Cerebellar nuclear complex (tissue), 1 donor: ENCODE measurements at places on chromosomes 13 and 19.

- no peak for DNase-seq
Measured at GRCh38 chr13:79451500-79451962, 29.4 kb upstream of the NDFIP2 start.

DNA sequence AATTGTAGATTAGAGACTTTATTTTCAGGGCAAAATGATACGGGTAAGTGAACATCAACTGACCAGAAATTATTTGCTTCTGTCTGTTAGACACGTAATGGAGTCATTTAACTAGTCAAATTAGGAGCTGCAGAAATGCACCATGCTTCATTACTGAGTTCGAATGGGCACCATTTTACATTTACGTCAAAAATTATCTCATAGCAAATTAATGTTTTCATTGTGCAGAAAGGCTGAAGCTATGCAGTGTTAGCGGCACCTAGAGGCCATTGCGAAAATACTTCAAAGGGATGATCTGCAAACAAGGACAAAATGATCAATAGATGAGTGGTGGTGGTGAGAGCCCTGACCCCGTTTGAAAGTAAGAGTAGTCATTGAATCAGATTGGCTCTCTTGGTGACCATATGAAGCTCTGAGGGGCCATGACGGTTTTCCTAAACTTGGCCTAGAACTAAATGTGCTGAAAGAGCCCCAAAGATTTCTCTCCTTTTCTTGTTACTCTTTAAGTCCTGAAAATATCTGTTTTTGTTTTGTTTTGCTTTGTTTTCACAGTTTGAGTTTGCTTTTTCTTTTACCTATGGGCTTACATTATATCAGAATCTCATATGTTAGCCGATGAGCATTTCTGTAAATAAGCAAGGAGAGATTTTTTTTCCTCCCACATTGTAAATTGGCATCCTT, 277.9 kb downstream of the ZNF536 start:
- no peak for DNase-seq

GRCh38 chr19:55384131-55384919, at the start of gene TMEM238:
Gene TMEM238 (minus strand): TSS chr19:55384292. CDS start chr19:55384259, 33 bp downstream.
- DNase-seq: no peak

DNA sequence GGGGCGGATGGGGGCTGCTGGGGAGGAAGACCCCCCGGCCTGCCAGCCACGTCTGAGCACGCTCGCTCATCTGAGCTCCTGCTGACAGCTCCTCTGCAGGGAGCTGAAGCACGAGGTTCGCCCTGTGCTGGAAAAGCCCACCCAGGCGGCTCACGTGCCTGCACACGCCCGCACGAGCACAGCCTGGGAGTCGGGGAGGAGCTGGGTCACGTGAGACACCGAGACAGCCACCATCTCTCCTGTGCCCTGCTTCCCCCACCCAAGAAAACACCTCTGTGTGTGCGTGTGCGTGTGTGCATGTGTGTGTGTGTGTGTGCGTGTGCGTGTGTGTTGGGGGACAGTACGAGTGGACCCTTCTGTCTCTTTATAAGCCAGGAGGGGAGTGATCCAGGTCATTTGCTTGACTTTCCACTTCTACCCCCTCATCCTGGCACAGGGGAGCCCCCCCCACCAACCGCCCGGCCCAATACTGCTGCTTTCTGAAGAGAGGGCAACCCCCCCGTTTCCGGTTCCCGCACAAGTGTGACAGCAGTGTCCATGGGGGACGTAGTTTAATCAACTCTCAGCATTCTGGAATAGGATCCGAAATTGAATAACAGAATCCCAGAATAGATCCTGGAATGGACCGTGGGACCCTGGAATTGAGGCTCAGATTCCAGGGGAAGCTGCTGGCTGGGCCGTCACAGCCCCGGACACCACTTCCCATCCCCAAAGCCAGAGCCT, 42.5 kb downstream of the CELF5 start:
- DNase-seq: no peak

DNA sequence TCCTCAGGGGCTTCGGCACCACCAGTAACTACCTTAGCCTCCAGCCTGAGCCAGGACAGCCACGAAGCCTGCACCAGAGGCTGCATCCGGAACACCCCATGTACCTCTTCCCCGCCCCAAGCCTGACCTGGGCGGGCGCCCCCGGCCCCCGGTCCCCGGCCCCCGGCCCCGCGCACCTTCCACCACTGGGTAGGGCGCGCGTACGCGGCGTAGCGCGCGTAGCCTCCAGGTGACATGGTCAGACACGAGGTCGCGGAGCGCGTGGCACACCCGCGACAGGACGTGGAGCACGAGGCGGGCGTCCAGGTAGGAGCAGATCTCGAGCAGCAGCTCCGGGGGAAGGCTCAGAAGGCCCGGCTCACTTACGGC, 450 bp downstream of the FBXW9 start:
- no peak for DNase-seq

DNA sequence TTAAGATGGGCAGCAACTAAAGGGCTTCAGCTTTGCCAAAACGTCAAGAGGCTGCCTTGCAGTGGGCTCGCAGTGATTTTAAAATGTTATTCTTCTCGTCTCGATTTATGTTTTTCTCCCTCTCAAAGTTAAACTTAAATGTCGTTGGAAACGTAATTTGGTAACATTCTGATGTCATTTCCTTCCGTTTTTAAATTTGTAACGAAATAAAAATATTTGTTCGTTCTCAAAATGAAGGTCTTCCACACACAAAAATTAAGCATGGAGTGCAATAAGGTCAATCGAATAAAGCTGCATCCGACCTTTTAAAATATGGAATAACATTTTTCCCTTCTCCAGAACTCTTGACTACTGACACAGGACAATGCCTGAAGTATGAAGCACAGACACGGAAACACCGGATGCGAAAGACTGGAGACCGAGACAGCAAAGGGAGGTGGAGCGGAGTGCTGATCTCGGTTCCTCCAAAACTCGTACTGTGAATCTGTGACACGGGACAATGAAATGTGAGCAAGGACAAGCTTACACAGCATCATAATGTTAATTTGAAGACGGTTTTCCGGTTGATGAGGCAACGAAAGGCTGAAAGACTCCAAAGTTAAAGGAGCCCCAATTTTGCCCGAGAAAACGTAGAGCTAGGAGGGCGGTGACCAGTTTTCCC, 850 bp downstream of the MTMR6 start:
- DNase-seq: no peak

DNA sequence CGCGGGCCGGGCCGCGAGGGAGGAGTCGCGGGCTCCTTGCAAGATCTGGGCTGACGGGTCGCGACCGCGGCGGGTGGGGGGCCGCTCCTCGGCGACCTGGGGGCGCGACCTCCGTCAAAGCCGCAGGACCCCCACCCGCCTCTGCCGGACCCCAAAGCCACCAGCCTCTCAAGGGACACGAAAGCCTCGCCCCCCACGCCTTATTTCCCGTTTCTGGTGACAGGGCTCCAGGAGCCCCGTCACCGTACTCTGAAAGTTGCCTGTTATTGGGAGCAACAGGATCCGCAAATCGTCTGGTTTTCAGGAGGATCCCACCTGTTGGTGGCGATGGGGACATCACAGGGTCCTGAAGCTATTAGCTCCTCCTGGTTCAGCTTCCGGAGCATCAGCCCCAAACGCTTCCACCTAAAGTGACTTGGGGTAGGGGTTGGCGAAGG, 530 bp downstream of the MAU2 start:
- no peak for DNase-seq

GRCh38 chr19:49119411-49120324, at the start of gene PPFIA3:
Gene PPFIA3 (plus strand): TSS chr19:49119544. CDS start chr19:49127874, 8,330 bp downstream.
- no peak for DNase-seq

GRCh38 chr19:591099-591958, 1.6 kb downstream of the HCN2 start:
- DNase-seq: no peak

- no peak for DNase-seq
Measured at GRCh38 chr13:92513672-92514071, 712.9 kb upstream of the GPC6 start.

DNA sequence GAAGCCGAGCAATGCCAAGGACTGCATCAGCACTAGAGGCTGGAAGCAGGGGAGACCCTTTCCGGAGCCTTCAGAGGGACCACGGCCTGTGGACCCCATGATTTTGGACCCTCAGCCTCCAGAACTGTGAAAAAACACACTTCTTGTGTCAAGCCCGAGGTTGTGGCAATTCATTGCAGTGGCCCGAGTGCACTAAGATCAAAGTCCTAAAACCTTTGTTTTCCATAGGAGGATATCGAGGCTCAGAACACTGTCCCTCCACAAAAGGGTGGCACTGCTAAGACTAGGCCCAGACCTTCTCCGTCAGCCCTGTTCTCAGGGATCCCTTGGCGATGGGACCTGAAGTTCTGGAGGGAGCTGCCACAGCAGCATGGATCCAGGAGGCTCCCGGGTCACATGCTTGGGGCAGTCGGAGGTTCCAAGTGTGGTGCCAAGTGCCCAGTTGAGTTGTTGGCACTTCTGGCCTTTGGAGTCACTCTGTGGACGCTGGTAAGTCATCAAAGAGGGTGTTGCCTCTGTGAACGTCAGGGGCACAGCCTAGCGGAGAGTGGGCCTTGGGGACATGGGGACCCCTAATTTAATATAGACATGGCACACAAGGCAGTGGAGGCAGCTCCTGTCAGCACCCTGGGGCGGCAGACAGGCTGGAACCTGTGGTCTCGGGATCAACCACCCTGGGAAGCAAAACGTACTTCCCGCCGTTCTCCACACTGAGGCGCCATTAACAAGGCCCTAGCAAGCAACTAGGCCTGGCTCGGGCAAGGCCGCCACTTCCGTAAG, 199.2 kb downstream of the COL4A1 start:
- DNase-seq: no peak

GRCh38 chr19:39970425-39970674, 615 bp upstream of the PSMC4 start:
- DNase-seq: no peak

GRCh38 chr19:18839465-18840287, 7.9 kb downstream of the UPF1 start:
- no peak for DNase-seq

DNA sequence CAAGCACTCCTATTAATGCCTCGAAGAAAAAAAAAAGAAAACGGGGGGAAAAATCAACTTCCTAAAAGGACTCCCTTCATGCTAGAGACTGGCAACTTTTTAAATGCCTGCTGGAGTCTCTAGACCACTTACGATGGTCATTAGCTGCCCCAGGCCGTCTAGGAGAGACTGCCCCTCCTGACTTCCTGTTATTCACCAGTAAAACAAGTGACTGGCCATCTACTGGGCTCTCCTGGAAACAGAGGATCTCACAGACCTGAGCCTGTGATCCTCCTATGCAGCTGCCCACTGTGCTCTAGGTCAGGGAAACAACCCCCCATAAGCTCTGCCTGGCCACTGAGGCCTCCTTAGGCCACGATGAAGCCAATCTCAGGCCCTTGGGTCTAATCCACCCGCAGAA, 7.4 kb downstream of the ZNF266 start:
- no peak for DNase-seq

- no peak for DNase-seq
Measured at GRCh38 chr13:57123681-57124080, 17.0 kb upstream of the PRR20A start.

DNA sequence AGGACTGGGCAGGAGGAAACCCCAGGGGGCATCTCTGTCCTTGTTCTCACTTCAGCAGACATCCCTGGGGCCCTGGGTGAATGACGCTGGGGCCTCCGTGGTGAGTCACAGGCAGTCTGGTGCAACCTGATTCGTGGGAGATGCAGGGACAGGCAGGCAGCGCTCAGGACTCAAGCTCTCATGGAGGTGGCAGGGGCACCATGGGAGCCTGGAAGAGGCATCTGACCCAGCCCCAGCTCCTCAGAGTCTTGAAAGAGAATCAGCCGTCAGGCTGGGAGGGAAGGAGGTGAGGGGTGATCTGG, 14.0 kb upstream of the PTOV1 start:
- no peak for DNase-seq

DNA sequence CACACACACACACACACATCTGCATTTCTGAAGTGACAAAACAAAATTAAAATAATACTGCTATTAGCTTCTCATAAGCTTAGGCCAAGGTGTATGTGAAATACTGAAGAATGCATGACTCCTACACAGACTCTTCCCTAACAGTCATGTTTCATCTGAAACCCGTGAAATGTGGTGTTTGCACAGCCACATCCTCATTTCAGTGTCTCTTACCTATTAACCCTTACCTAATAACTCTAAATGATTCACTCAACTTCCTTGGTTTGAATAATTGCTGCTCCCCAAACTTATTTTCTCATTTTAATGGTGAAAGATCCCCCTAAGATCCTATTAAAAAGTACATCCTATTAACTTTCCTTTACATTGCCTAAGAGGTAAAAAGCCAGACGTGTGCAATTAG, 117.6 kb downstream of the MIPEP start:
- no peak for DNase-seq
